ENCODE measurements at places on chromosomes 7 and 10.

DNA sequence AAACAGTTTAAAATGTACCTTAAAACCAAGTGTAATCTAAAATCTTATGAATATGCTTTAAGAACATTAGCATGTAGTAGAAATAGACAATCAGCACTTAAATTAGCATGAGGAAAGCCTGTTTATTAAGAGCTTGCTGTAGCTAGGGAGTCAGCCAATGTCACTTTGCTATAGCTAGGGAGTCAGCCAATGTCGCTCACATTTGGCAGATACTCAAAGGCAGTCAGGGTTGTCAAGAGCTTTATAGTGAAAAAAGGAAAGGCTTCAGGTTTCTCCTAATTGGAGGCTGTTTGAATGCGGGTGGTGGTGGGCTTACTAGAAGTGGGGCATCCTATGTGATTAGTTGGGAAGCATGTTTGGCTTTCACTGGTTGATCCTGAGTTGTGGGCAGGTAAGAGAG, 226.2 kb upstream of the DGKB start:
- DNase-seq, result no peak

DNA sequence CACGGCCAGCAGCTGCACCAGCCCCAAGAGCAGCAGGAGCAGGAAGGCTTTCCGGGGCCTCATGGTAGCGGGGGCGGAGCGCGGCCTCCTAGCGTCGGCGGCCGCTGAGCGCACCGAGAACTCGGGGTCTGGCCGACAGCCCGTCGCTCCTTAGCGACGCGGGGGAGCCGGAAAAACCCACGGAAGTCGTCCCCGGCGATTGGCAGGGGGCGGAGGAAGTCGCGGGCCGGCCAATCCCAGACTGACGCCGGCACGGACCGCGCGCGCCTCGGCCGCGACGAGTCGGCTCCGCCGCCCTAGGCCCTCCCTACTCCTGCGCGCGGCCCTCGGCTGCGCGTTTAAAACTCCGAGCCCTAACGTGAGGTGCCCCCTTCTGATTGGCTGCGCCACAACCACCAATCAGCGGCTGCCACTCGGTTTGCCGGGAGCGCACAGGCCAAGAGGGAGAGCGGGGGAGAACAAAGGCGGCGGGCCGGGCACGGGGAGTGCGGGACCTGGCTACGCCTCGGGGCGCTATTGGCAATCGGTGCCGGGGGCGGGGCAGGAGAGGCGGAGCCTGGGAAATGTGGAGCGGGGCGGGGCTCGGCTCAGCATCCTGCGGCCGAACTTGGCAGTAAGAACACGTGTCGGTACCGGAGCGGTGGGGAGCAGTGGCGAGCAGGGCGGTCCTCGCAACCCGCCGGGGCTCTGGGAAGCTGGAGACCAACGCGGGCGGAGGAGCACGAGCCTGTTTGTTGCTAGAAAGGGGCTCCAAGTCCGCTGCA, at the start of gene PDIA4:
PDIA4 (minus strand) TSS at position 160 of the 764 bp plus-strand sequence; CDS start at position 63, 97 bp downstream.
- peak; percentile 100 for DNase-seq

DNA sequence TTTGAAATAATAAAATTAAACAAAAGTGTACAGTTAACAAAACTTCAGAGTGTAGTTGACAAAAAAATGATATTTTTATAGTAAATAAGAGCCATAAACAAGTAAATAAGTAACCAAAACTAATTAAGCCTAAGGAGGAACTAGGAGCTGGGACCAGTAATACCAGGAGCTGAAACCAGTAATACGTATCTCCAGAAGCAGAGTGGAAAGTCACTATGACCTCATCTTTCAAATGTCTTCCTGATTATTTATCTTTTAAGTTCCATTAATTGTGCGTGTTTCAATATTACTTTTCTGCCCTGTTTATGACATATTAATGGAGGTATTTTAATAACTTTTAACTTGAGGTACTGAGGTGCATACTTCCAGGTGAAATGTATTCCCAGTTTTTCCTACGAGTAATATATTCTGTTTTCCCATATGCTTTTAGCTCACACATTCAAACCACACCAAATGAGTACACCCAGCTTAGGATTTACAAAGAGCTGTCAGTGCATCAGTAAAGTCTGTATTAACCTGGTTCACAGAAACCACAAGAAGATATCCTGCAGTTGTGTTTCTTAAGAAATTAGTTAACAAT, 283.7 kb upstream of the HGF start:
- no peak for DNase-seq

- no peak for DNase-seq
Measured at GRCh38 chr7:55247428-55247827, 117.7 kb upstream of the LANCL2 start.

DNA sequence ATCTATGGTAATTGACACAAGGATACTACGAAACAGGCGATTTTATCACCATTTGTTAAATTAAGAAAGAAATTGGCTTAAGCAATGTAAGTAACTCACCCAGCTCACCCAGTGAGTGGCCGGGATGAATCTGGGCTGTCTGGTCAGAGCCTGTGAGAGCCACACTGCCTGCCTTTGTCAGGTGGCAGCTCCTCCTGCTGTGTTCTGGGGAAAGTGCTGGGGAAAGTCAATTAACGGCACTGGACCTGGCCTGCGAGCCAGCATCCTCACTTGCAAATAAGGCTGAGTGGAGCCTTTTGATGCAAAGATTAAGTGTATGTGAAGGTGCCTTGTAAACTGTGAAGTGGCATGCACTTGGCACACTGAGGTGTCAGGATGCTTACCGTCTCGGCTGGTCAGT, 13.4 kb upstream of the CXCL12 start:
- no peak for DNase-seq

DNA sequence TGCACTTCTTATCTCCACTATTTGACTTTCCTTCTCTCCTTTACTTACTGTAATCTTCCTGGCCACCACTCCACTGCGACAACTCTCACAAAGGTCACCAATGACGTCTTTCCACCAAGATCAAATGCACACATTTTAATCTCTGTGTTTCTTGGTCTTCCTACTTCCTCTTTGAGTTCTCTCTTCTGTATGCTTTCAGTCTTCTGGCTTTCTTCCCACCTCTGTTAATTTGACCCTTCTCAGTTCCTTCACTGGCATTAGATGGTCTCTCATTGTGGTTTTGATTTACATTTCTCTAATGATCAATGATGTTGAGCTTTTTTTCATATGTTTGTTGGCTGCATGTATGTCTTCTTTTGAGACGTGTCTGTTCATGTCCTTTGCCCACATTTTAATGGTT, 31.9 kb downstream of the FAM107B start:
- peak; percentile 14 for DNase-seq

DNA sequence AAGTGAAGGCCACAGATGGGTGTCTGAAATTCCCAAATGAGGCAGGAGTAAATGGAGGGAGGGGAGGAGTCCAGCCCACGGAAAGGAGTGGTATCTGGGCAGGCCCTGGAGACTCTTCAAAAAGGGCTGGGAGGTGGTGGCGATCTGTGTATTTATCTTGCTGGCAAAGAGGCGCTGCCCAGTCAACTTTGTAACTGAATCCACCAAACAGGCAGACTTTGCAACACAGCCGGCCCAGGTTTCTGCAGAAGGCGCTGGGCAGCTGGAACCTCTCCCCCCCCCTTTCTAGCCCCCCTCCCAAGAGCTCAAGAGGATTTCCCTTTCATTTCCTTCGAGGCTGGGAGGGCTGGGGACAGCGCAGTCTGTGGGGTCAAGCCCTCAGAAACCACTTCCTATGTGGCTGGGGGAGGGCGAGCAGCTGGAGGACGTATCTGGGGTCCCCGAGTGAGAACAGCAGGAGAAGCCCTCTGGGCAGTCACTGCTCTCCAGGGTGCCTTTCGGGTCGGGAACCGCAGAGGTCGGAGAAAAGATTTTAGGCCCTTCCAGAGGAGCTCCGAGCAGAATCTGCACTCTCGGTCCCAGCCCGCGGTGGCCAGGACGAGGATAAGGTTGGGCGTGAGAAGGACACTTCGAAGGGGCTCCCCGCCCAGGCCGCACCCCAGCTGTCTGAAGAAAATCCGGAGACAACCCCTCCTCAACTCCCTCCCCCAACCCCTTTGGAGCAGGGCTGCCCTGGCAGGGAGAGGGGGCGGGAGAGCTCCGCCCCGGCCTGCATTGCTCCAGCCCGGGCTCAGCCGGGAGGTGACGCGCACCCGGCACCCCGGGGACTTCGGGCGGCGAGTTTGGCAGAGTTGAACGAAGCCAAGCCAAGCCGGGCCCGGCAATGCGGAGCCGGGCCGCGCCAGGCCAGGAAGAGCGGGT, 965 bp downstream of the ZCCHC24 start:
- peak; percentile 59 for DNase-seq

DNA sequence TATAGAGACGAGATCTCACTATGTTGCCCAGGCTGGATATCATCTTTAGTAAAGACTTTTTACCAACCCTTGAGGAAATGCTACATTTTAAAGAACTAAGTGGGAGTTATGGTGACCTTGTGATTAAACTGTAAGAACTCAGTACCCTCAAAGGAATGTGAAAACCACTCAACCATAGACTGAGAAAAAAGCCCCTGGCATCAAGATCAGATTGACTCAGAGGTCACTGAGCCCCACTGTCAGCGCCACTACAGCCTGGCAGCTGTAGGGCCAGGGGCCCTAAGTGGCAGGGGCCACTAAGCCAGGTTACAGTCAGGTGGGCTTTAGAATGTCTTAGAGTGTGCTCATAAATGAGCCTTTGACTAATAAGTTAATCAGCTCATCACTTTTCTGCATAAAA, 55.9 kb downstream of the APBB1IP start:
- no peak for DNase-seq

DNA sequence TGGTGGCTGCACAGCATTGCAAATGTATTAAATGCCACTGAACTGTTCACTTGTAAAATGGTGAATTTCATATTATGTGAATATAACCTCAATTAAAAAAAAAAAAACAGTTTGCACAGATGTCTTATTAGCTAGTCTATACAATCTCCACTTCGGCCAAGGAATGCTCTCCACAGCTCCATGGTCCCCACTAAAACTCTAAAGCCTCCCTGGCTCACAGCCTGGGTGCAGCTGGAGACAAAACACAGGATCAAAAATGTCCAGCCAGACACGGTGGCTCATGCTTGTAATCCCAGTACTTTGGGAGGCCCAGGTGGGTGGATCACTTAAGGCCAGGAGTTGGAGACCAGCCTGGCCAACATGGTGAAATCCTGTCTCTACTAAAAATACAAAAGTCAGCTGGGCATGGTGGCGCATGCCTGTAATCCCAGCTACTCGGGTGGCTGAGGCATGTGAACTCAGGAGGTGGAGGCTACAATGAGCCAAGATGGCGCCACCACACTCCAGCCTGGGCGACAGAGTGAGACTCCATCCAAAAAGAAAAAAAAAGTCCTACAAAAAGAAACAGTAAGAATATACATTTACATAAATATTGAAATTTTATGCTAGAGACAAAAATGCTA, 66.0 kb downstream of the SRPK2 start:
- no peak for DNase-seq

- DNase-seq, result peak; percentile 31
Measured at GRCh38 chr7:7653593-7654187, 13.1 kb downstream of the UMAD1 start.

- DNase-seq, result no peak
Measured at GRCh38 chr10:32972460-32972859, 14.4 kb upstream of the ITGB1 start.

DNA sequence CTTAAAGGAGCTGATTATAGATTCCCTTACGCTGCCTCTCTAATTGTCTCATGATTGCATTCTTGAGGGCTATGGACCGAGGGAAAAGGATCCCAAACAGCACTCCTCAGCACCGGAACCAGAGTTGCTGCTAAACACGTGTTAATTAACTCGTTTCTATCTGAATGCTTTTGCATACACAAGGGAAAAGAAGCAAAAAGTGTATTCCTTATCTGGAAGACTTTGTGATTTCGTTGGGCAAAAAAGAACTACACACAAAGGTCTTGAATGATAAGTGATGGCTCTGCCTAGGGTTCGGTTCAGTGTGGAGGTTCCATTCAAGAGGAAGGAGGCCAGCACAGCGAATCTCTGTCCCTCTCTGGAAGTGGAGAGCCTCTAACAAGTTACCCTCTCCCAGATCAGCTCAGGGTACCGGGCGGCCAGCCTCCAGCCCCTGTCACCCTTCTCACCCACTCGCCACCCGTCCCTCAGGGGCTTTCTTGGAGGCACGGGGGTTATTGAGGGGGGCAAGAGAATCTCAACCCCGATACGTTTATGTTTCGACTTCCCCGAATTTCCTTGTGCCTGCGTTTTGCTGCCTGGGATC, 515 bp upstream of the SLC4A2 start:
- DNase-seq, result peak; percentile 16

Data from CD4-positive, alpha-beta T cell treated with Interleukin-17A for 4 hours (primary cell).